ENCODE measurements at places on chromosomes 4 and X.

DNA sequence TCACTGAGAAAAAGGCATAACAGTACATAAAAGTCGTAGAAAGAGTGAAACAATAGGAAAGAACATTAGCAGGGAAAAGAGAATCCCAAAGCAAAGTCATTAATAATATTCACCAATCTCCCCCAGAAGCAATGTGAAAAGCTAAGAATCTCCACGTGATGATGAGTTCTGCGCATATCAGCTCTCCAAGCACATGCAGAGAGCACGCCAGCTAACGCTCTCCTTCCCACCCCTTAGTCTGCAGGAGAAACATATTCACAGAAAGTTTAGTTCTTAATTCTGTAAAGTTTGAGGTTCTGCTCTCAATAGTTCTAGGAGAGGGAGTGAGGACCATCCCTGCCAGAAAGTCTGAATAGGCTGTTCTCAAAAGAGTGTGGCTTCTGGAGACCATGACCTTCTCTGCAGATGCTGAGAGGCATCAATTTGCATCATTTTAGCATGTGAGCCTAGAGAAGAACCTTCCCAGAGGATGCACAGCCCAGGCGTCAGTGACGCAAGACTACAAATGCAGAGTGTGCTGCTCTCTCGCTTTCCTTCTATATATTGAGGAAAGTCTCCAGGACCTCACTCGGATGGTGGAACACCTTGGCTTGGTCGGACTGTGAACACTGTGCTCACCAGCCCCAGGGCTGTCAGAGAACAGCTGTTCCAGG is 51.3 kb upstream of the AFAP1 start:
- no peak for DNase-seq

DNA sequence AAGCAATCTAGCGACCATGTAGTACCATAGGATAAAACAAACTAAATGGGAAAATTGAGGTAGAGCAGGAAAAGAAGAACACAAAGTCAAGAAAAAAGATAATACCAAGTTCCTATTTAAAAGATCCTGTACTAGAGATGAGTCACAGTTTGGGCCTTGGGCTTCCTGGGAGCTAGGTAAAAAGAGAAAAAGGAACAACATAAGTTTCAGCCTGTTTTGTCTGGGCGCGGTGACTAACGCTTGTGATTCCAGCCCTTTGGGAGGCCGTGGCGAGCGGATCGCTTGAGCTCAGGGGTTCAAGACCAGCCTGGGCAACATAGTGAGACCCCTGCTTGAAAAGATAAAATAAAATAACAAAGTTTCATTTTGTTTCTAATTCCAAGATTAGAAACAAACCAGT is 14.0 kb upstream of the TMEM156 start:
- peak; percentile 38 for DNase-seq

- peak; percentile 15 for DNase-seq
Measured at GRCh38 chr4:136750897-136751296, 781.4 kb downstream of the PCDH18 start.

DNA sequence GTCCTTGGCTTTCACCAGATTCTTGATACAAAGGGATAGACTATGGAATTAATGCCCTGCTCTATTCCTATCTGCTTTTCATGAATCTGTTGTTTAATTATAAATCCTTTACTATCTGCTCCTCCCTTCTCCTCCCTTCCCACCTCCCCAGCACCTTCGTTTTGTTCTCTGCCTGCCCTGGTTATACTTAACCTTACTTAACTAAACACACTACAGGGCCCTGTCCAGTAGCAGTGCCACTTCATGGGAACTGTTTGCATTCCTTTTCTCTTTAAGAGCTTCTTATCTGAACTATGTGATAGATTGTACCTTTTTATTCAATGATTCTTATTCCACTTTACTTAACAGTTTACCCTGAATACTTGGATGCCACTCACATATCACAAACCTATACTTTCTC is 830 bp downstream of the HOPX start:
- no peak for DNase-seq

DNA sequence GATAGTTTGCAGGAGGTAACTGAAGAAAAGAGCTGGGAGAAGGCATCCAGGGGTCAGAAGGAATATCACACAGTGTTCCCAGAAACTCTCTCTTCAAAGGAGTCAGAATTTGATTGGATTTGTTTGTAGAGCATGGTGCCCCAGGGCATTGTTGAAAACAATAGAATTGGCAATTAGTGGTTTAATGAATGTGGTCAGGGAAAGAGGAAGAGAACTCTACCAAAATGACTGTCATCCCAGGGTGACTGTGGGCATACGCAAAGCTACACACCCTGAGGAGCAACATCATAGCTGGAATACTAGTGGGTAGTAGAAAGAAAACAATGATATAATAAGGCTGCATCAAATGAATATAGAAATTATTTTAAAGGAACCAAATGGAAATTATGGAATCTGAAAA is 21.5 kb downstream of the TNIP2 start:
- no peak for DNase-seq

- peak; percentile 25 for DNase-seq
Measured at GRCh38 chrX:18406531-18407266, 18.7 kb upstream of the CDKL5 start.

GRCh38 chr4:31416498-31416897 is 696.3 kb downstream of the PCDH7 start:
- no peak for DNase-seq

DNA sequence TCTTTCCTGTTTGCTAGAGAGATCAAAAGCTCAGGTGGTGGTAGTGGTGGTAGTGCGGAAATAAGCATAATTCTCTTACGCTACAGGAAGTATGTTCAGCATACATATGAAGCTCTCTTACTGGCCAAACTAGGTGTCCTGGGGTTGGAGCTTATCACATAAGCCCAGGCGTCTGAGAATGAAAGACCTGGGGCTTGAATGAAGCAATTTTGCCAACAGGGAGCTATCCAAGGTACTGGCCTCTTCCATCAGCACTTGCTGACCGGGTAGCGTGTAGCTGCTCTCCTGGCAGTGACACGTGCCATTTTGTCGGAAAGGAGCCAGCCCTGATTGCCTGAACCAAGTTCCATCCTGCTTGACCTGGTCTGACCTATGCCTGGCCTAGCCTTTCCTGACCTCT is 65.9 kb upstream of the HPF1 start:
- peak; percentile 67 for DNase-seq

- peak; percentile 62 for DNase-seq
Measured at GRCh38 chr4:163681208-163681821, 186.8 kb downstream of the TMA16 start.

- DNase-seq = no peak
Measured at GRCh38 chrX:24427747-24428019, 37.4 kb upstream of the PDK3 start.

DNA sequence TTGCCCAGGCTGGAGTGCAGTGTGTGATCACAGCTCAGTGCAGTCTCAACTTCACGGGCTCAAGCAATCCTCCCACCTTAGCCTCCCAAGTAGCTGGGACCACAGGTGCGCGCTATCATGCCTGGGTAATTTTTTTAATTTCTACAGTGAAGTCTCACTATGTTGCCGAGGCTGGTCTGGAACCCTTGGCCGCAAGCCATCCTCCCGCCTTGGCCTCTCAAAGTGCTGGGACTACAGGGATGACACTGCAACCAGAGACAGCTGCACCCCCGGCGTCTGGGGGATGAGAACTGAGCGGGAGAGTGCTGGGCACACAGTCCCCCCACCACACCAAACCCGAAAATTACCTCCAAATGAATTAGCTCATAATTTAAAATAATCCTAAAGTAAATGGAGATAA is 33.1 kb upstream of the GTPBP6 start:
- no peak for DNase-seq

DNA sequence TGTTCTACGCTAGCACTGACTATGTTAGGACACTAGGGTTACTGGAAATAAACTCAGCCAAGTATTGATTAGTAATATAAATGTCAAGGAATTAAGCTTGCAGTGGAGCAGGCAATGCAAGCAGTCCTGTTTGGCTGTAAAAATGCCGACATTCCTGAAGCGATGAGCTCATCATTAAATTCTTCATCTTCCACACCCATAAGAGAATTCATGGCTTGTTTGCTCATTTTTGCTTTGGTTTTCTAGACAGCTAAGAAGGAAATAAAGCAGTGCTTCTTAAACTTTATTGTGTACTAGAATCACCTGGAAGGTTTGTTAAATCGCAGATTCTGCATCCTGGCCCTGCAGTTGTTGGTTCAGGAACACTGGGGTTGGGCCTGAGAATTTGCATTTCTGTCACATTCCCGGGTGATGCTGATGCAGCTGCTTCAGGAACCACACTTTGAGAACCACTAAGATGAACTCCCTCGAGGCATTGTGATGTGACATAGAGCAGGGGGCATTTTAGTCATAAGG is 17.8 kb downstream of the ANXA3 start:
- DNase-seq = peak; percentile 77

GRCh38 chrX:121256647-121257046 is 209.2 kb downstream of the GLUD2 start:
- DNase-seq = peak; percentile 88

GRCh38 chr4:149426461-149426860 is 389.2 kb downstream of the IQCM start:
- peak; percentile 85 for DNase-seq

- no peak for DNase-seq
Measured at GRCh38 chr4:108570993-108571569, 49.3 kb upstream of the RPL34 start.

- no peak for DNase-seq
Measured at GRCh38 chrX:152202886-152203285, 64.5 kb upstream of the MAGEA10 start.

- peak; percentile 36 for DNase-seq
Measured at GRCh38 chrX:49838374-49838773, 9.3 kb downstream of the PAGE4 start.

DNA sequence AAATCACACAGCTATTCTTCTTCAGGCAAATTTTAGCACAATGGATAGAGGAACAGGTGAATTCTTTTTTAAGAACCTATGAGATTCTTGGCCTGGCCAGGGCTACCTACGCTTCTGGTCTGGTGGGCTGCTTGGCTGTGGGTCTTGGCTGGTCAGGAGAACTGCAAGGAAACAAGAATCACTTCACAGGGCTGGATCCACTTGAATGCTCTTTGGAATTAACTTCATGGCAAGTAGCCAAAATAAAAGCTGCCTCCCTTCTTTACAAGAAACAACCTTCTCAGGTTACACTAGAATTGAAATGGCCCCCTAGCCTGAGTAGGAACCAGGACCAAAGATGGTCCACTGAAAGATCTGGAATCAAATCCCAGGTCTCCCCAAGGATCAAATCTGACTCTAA is 519.1 kb downstream of the IQCM start:
- no peak for DNase-seq

DNA sequence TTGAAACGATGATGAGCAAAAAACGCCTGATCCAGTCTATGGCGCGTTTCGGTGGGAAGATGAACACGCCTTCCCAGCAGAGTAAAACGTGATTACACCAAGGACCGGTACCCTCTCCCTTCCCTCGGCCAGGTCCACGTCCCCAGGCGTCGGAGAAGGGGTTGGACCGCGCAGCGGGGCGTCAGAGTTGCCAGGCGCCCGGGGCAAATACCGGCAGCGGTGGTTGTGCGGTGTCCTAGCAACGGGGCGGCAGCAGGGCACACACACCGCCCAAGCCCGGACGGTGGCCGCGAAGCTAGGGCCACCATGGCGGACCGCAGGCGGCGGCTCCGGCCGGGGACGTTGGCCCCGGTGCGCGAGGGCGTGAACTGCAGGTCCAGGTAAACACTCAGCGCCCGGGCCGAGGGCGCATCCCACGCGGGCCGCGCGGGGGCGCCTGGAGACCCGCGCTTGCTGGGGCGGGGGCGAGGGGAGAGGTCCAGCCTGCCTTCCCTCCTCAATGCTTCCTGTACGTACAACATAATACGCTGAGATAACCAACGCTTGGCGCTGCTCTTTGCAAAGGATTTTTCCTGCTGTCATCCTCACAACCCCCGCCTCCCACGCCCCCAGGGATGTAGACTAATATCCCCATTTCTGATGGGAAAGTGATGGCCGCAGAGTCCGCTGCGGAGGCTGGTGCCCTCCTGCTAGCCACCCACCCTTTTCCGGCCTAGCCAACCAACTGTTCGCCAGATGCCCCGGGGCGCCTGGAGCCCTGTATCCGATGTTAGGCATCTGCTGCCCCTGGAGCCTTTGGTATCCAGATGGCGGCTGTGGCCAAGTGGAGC is at the start of gene FAM47E:
Gene FAM47E (plus strand): TSS at position 281 of the 830 bp plus-strand sequence. CDS start 26 bp downstream, at position 307.
- peak; percentile 8 for DNase-seq

GRCh38 chrX:70970482-70970995 is 39.6 kb upstream of the SLC7A3 start:
- peak; percentile 25 for DNase-seq

- DNase-seq = no peak
Measured at GRCh38 chr4:24935856-24936255, 23.0 kb upstream of the CCDC149 start.

DNA sequence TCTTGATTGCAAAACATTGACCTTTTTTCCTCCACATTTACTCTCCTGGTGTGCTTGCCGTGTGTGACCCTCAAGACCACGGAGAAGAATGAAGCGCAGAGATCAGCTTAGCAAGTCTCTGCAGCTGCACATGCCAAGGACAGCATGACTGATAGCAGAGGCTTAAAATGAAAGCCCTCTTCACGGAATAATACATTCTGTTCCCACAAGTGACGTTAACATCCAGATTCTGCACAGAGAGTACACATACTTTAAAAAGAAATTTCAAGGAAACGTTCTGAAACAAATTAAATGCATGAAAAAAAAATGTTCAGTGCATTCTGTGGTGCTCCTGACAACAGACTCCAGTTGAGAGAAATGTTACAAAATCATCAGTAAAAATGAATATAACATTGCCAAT is 60.9 kb downstream of the SLC7A11 start:
- DNase-seq = peak; percentile 64

DNA sequence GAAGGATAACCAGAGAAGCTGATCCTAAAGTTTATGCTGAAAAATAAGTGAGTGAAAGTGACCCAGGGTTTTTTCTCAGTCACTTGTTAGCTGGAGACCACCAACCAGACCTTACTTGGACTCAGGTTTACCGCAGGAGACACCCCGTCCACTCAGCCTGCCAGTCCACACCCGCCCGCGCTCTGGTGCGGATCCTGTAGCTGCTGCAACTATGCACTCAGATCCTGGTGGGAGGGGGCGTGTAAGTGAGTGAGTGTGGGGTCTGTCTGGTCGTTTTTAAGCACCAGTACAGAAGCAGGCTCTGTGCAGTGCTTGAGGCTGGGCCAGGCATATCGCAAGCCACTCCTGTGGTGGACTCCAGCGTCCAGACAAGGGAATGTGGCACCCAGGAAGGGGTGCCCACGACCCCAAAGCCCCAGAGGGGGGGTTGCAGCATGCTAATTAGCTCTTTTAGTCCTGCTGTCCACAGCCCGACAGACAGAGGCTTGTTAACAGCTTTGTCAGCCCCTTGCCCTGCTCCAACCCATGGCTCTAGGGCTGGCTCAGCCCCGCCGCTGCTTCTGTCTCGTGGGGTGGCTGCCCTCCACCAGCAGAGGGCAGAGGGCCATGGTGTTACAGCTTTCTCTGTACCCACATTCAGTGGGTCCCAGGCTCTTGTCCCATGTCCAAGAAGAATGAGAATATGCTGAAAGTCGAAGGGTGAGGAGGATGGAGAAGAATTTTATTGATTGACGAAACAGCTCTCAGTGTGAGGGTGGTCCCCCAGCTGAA is 40.4 kb upstream of the PPP1R2C start:
- no peak for DNase-seq

- DNase-seq = peak; percentile 42
Measured at GRCh38 chr4:8427761-8428287, 12.7 kb downstream of the ACOX3 start.

GRCh38 chr4:11593576-11594116 is 165.0 kb upstream of the HS3ST1 start:
- no peak for DNase-seq

GRCh38 chr4:8558080-8558960 is 21.9 kb upstream of the GPR78 start:
- DNase-seq = no peak
